Suprapubic skin (tissue), 4 donors: ENCODE measurements at places on chromosomes 2 and 18. TPM values are rescaled to one million over a fixed set of nuclear protein-coding genes. Genes with fewer than 3 reads are reported as not detected.

Gene CHRND
- not detected for total RNA-seq

- no peaks in the 10 kb centered on the region for H3K36me3 ChIP-seq
- H3K4me1 ChIP-seq: peaks cover 14% of the 10 kb centered on the region
- H3K27me3 ChIP-seq: no peaks in the 10 kb centered on the region
- DNase-seq: no peak
- H3K27ac ChIP-seq: peak overlapping the region; percentile 55
Observed at GRCh38 chr2:143524559-143525401, 395.6 kb downstream of the ARHGAP15 start.

Gene UPP2
- not detected for total RNA-seq

GRCh38 chr2:219368690-219369191, 19.0 kb downstream of the DNPEP start:
- H3K36me3 ChIP-seq: peaks cover 6% of the 10 kb centered on the region
- no peak overlapping the region for H3K4me3 ChIP-seq
- peaks cover 14% of the 10 kb centered on the region for H3K4me1 ChIP-seq
- H3K27me3 ChIP-seq: no peaks in the 10 kb centered on the region

DNA sequence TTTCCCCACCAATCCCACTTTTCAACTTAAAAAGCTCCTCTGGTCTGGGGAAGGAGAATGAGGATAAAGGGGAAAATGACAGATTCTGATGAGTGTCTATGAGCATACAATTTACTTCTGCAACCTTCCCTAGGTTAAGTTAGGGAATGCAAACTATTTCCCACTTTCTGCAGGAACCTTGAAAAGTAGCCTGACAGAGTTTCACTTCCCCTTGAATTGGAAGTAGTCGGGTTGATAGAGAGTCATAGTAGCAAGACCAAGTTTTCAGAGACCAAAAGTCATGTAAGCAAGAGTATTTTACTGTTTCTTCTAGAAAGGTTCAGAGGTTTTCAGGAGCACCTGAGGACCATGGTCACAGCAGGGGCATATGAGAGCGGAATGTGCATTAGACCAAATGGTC, 815.1 kb downstream of the CPS1 start:
- H3K27ac ChIP-seq: no peak overlapping the region
- H3K4me3 ChIP-seq: no peak overlapping the region
- H3K4me1 ChIP-seq: no peaks in the 10 kb centered on the region

- peak overlapping the region; percentile 73 for H3K27ac ChIP-seq
- DNase-seq: no peak
- no peaks in the 10 kb centered on the region for H3K36me3 ChIP-seq
- H3K4me3 ChIP-seq: peak overlapping the region; percentile 44
- H3K4me1 ChIP-seq: peaks cover 57% of the 10 kb centered on the region
Observed at GRCh38 chr2:217942731-217943335, 60.0 kb downstream of the TNS1 start.

Gene GCG
- total RNA-seq: not detected

Gene MEP1B
- total RNA-seq: not detected

DNA sequence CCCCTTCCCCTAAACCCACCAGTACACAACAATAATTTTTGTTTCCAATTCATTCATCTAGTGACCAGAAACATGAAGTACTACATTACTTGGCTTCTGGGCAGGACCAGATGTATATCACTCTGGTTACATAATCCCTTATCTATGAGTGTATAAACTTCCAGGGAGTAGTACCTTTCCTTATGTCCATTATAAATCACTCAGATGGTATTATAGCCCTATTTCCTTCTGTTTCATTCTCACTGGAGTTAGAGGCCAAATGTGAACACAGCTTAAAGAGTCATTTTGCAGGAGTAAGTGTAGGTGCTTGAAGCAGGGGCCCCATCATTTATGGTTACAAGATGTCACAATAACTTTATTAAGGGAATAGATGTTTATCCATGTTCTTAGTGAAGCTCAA, 894.4 kb upstream of the NXPH2 start:
- no peak overlapping the region for H3K4me3 ChIP-seq
- H3K4me1 ChIP-seq: no peaks in the 10 kb centered on the region
- DNase-seq: no peak
- no peaks in the 10 kb centered on the region for H3K27me3 ChIP-seq

Gene PRKD3
- 20.8 TPM for total RNA-seq

- no peaks in the 10 kb centered on the region for H3K4me1 ChIP-seq
- no peaks in the 10 kb centered on the region for H3K36me3 ChIP-seq
- H3K4me3 ChIP-seq: no peak overlapping the region
- H3K27ac ChIP-seq: no peak overlapping the region
- H3K27me3 ChIP-seq: peaks cover 2% of the 10 kb centered on the region
Observed at GRCh38 chr2:232957657-232958090, 55.4 kb downstream of the NGEF start.

Gene DUSP2
- total RNA-seq: 26.0 TPM

DNA sequence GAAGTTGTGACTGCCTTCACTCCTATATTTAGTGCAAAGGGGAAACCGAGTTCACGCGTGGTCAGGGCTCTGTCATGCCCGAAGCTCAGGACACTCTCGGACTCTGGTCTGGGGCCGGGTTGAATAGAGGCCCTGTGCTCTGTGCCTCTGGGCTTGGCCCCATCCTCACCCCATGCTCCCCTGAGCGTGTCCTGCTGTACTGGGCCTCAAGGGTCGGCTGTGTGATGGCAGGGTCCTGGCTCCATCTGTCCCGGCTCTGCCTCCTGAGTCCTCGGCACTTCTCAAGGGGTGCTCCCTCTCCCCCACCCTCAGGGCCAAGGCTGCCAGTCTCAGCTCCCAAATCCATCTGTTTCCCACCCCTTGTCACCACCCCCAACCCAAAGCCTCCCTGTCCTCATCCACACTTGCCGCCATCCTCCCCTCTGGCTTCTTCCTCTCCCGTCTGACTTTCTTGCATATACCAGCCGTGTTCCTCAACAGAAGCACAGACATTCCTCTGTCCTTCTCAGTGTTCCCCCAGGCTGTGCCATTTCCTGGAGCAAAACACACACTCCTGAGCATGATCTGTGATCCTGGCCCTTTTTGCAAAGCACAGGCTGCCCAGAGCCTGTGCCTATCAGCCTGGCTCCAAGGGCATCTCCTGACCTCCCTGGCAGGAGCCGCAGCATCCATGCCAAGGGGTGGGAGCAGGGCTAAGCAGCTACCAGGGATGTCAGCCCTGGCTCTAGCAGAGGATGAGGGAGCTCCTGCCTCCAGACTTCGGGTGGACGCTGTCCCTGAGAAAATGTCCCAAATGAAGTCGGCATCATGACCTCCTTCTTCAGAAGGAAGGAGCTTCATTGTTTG, 64.2 kb upstream of the OTOS start:
- H3K4me3 ChIP-seq: no peak overlapping the region
- no peaks in the 10 kb centered on the region for H3K4me1 ChIP-seq
- H3K27me3 ChIP-seq: peaks cover 47% of the 10 kb centered on the region
- no peak overlapping the region for H3K27ac ChIP-seq

Gene EVX2
- not detected for total RNA-seq

DNA sequence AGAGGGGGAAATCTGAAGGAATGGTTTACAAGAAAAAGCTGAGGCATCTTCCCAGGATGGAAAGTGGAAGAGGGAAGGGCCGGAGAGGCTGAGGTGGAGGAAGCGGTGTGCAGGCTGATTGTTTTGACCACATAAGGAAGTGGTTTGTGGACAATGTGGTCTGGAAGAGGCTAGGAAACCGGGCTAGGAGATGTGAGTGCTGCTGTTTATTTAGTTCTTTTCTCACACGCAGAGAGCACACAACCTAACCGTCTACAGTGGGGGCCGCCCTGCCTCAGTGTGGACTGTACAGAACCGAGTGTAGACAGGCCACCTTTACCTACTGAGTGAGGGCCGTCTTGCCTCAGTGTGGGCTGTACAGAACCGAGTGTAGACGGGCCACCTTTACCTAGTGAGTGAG, 251.7 kb upstream of the PXDN start:
- H3K27ac ChIP-seq: no peak overlapping the region
- H3K4me3 ChIP-seq: no peak overlapping the region
- DNase-seq: no peak
- H3K36me3 ChIP-seq: no peaks in the 10 kb centered on the region
- peaks cover 10% of the 10 kb centered on the region for H3K27me3 ChIP-seq

DNA sequence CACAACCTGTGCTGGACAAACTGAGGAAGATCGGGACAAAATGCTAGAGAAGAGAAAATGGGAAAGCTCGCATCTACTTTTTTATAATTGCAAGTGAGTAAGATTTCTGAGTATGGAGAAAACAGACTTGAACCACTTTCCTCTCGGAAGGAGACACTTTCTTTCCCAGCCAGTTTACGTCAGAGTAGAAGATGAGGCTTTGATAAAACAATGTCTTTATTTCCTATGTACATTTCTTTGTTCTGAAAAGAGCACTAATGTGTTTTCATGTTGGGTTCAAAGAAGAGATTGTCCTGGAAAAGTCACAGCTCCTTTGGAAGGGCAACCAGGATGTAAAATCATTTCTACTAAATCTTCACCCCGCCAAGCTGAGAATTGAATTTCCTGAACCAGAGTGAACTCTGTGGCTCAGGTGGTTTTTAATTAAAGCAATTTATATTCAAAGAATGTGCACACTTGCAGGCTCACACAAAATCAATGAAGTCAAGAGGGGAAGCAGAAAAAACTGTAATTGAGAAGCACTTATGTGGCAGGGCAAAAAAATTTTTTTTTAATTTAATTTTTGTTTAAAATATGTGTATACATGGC, 23.4 kb upstream of the ITGA6 start:
- H3K27ac ChIP-seq: no peak overlapping the region
- no peaks in the 10 kb centered on the region for H3K27me3 ChIP-seq
- H3K4me3 ChIP-seq: no peak overlapping the region
- DNase-seq: no peak

Gene PROC
- total RNA-seq: not detected

DNA sequence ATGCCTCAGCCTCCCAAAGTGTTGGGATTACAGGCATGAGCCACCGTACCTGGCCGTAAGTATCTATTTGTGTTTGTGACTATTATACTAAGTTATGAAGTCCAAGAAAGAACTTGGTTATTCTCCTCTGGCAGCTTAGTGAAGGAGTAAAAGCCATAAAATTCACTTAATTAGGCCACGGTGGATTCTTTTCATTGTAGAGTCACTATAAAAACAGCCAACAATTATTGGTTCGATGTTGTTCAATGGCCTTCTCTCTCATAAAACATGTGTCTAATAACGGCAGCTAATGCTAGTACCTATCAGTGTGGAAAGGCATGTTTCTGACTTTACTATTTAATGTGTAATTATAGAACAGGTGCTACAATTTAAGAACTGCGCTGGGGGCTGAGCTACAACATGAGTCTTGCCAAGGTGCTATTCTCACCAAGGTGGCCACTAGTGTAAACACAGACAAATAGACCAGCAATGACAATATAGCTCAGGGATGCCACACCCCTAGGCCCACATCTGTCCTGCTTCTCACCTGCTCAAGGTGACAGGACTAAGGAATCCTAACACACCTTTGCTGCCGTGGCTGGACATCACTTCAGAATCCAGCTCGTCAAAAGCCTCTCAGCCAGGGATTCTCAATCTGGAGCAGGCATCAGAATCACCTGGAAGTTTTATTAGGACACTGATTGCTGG, 17.2 kb downstream of the ATP8B1 start:
- H3K4me3 ChIP-seq: no peak overlapping the region
- H3K27me3 ChIP-seq: no peaks in the 10 kb centered on the region
- no peak for DNase-seq
- no peaks in the 10 kb centered on the region for H3K36me3 ChIP-seq
- H3K4me1 ChIP-seq: peaks cover 29% of the 10 kb centered on the region
- no peak overlapping the region for H3K27ac ChIP-seq

DNA sequence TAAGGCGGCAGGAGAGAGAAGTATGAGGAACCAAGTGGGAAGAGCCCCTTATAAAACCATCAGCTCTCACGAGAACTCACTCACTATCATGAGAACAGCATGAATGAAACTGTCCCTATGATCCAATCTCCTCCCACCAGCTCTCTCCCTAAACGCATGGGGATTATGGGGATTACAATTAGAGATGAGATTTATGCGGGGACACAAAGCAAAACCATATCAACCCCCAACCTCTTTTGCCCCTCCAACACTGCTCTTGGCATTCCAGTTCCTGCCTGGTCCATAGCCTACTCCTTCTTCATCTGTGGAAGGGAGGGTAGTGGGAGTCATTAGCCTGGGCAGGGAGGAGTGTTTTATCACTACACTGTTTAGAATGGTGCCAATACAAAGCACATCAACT, 1.4 kb upstream of the EHD3 start:
- DNase-seq: no peak
- no peak overlapping the region for H3K4me3 ChIP-seq
- H3K27me3 ChIP-seq: no peaks in the 10 kb centered on the region

DNA sequence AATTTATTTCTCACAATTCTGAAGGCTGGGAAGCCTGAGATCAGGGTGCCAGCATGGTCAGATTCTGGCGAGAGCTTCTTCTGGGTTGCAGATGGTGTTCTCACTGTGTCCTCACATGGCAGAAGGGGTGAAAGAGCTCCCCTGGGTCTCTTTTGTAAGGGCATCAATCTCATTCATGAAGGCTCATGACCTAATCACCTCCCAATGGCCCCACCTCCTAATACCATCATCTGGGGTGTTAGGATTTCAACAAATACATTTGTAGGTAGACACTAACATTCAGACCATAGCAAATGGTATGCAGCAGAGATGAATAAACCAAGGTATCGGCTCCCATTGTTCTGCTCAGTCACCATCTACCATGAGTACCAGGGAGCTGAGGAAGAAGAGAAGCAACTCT, 32.7 kb downstream of the YPEL5 start:
- H3K4me1 ChIP-seq: peaks cover 23% of the 10 kb centered on the region
- no peaks in the 10 kb centered on the region for H3K27me3 ChIP-seq
- no peaks in the 10 kb centered on the region for H3K36me3 ChIP-seq
- no peak overlapping the region for H3K4me3 ChIP-seq
- DNase-seq: no peak

DNA sequence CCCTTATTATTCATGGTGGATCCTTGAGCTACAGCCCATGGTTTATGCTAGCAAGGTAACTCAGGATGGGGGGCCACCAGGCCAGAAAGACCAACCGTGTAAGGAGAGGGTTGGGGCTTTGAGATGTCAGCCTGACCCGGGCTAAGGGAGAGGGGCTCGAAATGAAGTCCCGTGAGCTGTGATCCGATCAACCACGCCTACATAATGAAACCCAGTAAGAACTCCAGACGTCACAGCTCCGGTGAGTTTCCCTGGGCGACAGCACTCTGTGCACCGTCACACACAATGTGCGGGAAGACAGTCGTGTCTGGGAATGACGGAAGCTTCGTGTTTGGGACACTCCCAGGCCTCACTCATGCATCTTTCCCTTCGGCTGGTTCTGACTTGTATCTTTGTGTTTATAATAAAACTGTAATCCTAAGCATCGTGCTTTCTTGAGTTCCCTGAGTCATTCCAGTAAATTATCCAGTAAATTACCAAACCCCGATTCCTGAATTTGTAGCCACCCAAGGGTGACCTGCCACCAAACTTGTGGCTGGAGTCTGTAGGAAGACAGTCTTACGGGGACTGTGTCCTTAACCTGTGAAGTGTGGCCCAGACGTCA, 44.2 kb downstream of the CYP27C1 start:
- H3K36me3 ChIP-seq: no peaks in the 10 kb centered on the region
- H3K4me1 ChIP-seq: peaks cover 49% of the 10 kb centered on the region
- peak overlapping the region; percentile 70 for H3K27ac ChIP-seq
- peak; percentile 78 for DNase-seq

DNA sequence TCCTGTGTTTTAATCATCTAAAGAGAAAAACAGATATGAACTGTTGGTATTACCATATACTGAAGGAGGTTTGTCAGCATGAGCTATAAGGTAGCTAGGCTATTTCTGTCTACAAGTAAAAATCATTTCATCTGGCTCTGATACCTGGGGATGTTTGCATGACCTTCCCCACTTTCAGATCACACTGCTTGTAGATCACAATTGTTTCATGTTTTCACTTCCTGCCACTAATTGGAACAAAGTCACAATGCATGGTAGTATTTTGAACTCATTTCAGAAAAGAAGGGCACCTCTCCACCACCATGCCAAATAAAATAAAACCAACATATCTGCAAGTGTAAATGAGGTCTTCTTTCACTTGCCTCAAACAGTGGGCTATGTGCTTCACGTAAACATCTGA, 37.8 kb downstream of the NYAP2 start:
- no peaks in the 10 kb centered on the region for H3K27me3 ChIP-seq
- DNase-seq: no peak
- no peak overlapping the region for H3K27ac ChIP-seq
- H3K4me3 ChIP-seq: no peak overlapping the region
